Dermis blood vessel endothelial cell (primary cell): ENCODE measurements at places on chromosomes 4 and X. TPM values are rescaled to one million over a fixed set of nuclear protein-coding genes. Genes with fewer than 3 reads are reported as not detected.

DUX4 gene
- not detected in 2 replicates for total RNA-seq

GRCh38 chr4:6942238-6942800 lies 32.7 kb downstream of the TBC1D14 start:
- DNase-seq = peak; percentile 53

GRCh38 chrX:20393944-20394343 lies 127.2 kb upstream of the RPS6KA3 start:
- DNase-seq = no peak

- no peak for DNase-seq
These were observed 449.1 kb downstream of the NKX6-1 start for GRCh38 chr4:84050015-84050414.

DNA sequence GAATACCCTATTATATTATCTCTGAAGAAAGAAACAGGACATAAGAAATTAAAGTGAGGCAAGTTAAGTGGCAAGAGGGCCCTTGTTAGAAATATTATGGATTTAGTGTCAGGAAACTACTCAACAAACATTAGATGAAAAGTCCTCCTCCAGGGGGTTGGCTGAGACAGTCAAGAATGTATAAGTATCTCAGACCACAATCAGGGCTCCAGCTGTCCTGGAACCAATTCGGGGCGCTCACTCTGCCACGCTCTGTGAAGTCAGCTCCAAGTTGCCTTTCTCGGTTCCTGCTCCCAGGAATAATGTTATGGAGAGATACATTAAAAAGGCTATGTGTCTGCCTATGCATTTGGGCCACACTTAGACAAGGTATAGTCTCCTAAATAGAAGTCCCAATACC lies 73.3 kb downstream of the RASGEF1B start:
- DNase-seq = no peak

DNA sequence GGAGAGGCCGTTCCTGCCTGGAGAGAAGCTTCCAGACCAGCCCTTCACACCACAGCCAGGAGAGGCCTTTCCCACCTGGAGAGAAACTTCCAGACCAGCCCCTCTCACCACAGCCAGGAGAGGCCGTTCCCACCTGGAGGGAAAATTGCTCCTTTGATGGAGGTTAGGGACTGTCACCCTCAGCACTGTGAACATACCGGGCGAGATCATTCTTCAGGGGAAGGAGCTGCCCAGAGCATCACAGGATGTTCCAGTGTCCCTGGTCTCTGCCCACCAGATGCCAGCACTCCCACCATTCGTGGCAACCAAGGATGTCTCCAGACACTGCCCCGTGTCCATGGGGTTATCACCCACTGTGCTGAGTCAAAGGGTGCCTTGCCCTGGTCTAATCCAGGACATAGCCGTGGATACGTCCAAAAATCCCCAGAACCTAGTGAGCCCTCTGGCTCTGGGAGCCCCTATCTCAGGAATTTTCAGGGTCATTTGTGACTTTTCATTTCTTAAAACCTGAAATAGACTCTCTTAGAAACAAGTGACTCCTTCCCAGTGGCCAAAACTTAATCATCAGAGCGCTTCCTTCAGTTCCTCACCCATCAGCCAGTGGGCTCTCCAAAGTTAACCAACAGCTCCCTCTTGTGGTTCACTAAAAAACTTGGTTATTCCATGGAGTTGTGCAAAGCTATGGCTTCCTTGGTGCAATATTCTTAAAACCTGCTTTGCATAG lies 80.2 kb downstream of the CRMP1 start:
- peak; percentile 77 for DNase-seq

- no peak for DNase-seq
These were observed 137.7 kb upstream of the ADAMTS3 start for GRCh38 chr4:72706684-72707083.

BRS3 gene
- not detected in 2 replicates for total RNA-seq

ADAMTS3 gene
- 0.51 and 0.68 TPM in 2 replicates for total RNA-seq

GRCh38 chr4:71008196-71008595 lies 14.7 kb downstream of the DCK start:
- no peak for DNase-seq

GRCh38 chr4:17206829-17207801 lies 304.8 kb downstream of the QDPR start:
- no peak for DNase-seq

DNA sequence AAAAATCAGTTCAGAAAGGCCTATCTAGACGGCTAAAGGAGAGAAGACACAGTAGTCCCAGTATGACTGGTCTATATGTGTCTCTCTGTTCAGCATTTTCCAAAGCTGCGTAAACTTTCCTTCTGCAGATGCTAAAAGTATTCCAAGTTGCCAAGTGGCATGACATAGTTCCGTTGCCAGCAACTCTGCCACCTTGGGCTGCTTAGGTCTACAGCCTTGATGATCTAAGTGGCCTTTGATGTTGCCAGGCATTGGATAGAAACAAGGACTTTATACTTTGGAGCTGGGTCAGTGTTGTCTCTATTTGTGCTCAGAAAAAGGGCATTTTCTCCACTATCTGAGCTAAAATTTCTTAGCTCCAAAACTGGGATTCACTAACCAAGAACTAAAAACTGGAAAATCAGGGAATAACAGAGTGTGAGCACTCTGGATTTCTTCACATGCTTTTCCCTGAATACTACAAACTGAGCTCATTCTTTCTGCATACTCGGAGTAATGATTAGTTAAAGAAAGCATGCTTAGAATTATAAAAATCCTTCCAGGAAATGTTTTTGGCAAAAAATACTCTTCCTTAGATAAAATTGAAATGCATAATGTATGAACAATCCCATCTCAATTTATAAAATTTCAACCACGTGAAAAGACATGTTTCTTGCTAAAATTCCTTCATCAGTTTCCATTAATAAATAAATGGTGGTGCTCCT lies 191.4 kb downstream of the ADAMTS3 start:
- DNase-seq = no peak

DNA sequence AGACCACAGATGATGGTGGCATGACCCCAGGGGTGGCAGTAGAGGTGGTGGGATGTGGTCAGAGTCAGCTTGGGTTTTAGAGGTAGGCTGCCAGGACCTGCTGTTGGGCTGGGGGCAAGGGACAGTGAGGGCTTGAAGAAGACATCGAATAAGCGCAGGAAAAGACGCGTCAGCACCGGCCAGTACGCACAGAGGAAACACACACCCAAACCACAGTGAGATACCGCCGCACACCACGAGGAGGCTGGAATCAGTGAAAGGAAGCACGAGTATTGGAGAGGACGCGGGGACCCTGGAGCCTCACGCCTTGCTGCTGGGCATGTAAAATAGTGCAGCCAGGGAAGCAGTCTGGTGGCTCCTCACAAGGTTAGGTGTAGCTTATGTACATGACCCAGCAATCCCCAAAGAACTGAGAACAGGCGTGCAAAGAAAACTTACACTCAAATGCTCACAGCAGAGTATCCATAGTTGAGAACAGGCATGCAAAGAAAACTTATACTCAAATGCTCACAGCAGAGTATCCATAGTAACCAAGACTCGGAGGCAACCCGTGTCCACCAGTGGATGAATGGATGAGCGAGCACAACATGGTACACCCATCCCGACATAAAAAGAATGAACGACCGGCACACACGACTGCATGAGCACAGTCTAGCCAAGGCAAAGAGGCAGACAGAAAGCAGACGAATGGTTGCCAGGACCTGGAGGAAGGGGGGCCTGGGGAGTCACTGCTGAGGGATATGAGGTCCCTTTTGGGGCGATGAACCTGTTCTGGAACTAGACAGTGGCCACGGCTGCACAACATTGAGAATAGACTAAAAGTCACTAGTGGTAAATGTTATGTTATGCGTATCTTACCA lies 13.3 kb downstream of the PDZD4 start:
- peak; percentile 13 for DNase-seq

- no peak for DNase-seq
These were observed 28.0 kb upstream of the BANK1 start for GRCh38 chr4:101762534-101762933.

NOX1 gene
- total RNA-seq = not detected in 2 replicates

TCEAL8 gene
- 81.3 and 90.5 TPM in 2 replicates for total RNA-seq

GRCh38 chrX:39016556-39016955 lies 215.3 kb downstream of the MID1IP1 start:
- no peak for DNase-seq

FNIP2 gene
- total RNA-seq = 59.6 and 62.3 TPM in 2 replicates

IL13RA2 gene
- total RNA-seq = 0.23 and 0.34 TPM in 2 replicates

MAGEE2 gene
- not detected in 2 replicates for total RNA-seq

DNA sequence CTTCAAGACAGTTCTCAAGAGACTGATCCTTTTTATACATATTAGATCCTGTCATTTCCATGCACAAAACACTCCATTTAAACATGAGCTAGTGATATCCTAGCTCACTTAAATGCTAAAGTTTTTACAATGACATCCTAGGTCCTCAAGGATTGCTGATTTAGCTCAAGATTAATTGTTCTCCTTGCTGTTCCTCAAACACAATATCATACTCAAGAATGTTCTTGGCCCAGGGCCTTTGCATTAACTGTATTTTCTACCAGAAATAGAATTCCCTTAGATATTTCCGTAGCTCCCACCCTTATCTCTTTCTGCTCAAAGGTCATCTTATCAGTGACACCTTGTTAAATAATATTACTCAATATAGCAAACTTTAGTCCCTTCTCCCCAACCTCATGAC lies 270.1 kb downstream of the GALNTL6 start:
- DNase-seq = no peak
